ENCODE measurements at places on chromosomes 11 and 22. TPM values are rescaled to one million over a fixed set of nuclear protein-coding genes. Genes with fewer than 3 reads are reported as not detected.

DNA sequence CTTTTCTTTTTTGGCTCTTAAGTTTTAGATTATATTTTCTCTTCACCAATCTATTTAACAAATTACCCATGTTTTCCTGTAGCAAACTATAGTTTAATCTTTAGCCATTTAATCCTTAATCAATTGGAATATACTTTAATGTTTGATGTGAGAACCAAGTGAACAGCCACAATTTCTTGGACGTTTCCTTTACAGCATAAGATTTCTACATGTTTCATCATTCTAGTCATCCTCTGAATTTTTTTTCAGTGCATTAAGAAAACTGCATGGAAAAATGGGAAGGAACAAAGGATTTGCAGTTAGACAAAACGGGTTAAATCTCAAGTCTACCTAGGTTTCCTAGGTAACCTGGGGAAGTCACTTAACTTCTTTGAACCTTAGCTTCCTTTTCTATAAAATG lies 507.1 kb upstream of the CCDC90B start:
- DNase-seq, result no peak

Gene TMEM121B
- 1.7 TPM for total RNA-seq

DNA sequence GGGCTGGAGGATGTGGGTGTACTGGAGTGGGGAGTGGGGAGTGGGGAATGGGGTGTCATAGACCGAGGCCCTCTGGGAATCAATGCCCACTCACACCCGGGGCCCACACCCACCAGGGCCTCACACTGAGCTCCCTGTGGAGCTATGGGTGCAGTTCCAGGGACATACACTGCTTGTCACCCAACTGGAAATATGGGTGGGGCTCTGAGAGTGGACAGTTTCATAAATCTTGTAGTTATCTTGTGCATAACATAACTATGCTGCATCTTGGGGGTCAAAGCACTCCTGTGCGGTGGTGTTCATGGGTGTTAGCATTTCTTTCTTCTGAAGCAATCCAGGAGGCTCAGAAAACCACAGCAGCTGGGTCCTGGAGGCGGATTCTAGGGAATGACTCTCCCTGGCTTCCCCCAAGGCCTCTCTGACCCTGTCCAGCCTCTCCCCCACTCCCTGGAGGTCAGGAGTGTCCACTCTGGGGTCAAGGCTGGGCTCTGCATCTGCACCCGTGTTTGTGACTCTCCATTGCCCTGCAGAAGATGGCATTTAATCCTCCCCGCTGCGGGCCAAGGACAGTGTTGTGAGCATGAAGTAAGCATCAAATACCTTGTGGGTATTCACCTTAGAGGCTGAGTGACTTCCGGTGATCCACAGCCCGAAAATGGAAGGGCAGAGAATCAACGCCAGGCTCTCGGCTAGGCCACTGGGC lies 172.5 kb downstream of the CTTN start:
- DNase-seq, result no peak

Gene GNAZ
- total RNA-seq, result 3.3 TPM

Measured in left ventricle myocardium superior (tissue), 1 donor.